Inflammatory macrophage treated with lipopolysaccharide for 1 hour (primary cell): ENCODE measurements at places on chromosomes 7 and 10.
A peak's percentile ranks its signal among the peaks of the same experiment; 100 is the strongest.

DNA sequence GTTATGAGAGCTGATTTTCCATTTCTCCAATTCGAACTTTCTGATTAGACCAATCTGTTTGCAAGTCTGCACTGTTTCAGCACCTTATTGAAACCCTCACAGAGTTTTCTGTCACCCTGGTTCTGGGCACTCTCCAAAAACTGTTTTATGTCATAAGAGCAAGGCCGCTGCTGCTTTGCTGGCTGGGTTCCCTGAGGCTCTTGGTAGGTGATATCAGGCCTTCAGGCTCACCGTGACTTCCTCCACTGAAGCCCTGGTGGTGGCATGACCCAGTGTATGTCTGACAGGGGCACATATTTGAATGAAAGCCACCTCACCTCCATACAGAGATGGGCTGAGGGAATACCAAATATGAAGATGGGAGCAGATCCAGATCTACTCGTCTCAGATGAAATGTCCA is 8.3 kb downstream of the RABGEF1 start:
- DNase-seq: no peak

- DNase-seq: peak; percentile 65
These were observed 103.6 kb downstream of the LYZL1 start for GRCh38 chr10:29392376-29393021.

DNA sequence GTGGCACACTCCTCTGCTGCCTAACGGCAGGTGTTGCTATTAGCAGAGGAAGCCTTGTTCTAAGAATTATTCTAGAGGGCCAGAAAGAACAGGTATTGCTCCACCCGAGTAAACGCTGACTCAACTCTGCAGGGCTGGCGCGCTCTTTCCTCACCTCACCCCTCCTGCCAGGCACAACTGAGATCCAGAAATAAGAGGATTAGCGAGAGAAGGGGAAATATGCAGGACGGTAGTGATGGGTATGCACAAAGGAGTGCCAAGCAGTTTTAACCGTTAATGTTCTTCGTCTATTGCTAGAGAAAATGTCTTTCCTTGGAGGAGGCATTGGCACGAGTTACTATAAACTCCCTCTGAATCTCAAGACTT is 369 bp upstream of the SCIN start:
- DNase-seq: no peak

- no peak for DNase-seq
These were observed 2.3 kb downstream of the PRXL2A start for GRCh38 chr10:80410578-80411145.

GRCh38 chr7:93202594-93203250 is 23.5 kb downstream of the HEPACAM2 start:
- peak; percentile 57 for DNase-seq

DNA sequence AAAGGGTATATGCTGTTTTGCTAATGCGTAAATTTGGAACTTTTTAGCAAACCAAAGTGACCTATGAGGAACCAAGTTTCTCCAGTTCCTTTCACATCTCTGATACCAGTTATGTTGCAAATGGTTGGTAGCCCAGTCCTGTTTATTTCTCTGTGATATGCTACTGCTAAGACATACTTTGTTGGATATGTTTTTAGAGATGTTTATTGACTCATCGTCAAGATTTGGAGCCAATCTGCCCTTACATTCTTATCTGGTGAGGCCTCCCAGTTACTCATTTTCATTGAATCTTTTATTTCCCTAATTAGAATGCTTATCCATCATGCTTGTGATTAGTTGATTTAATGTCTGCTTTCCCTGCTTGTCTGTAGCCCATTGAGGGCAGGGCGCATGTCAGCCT is 58.9 kb downstream of the LRGUK start:
- DNase-seq: no peak

DNA sequence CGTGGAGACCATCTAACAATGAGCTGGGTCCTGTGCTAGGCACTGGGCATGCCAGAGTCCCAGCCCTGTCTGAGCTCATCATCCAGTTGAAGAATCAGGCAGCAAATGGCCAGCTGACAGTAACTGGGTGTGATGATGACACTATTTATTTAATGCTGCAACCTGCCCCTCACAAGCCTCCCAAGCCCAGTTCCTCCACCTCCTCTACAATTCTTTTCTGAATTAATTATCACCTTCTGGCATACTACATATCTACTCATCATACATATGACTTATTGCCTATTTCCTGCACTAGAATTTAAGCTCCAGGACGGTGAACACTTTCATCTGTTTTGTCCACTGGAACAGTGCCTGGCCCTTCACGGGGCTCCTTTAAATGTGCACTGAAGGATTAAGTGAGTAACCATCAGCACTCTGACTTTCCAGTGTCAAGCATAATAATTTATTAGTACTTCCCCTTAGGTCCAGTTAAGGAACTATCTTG is 96.7 kb upstream of the LAMB4 start:
- DNase-seq: no peak

DNA sequence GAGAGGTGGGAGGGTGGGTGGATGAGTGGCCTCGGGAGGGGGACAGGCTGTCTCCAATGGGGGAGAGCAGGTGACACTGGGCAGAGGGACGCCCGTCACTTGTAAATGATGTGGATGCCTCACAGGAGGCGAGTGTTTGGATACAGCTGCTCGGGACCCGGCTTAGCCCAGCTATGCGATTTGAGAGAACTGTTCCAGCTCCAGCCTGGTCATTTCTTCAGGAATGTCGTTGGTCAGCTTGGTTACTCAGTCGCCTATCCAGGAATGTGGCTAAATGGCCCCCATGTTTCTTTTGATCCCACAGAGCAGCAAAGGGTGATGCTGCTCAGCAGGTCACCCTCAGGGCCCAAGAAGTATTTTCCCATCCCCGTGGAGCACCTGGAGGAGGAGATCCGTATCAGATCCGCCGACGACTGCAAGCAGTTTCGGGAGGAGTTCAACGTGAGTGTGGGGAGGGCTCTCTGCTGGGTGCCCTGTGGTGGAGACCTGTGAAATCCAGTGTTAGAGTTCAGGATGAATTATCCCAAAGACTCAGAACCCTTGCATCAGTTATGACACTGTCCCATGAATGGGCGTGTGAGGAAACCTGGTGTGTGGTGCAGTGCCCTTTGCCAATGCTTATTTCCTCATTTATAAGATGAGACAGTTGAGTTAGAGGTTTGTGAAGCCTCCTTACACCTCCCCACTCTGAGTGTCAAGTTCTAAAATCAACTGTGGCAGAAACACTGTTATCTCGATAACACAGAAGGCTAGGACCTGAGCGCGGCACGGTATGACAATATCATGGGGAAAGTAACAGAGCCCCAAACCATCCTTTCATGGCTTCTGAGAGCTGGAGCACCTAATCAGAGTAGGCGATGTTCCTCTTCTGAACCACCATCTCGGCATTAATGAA is 76.8 kb downstream of the MKI67 start:
- DNase-seq: peak; percentile 67

- no peak for DNase-seq
These were observed 124.4 kb upstream of the RNF32 start for GRCh38 chr7:156515911-156516790.

GRCh38 chr10:25696013-25696708 is 237.9 kb upstream of the MYO3A start:
- DNase-seq: no peak

GRCh38 chr10:22410394-22410793 is 65.1 kb downstream of the SPAG6 start:
- DNase-seq: no peak

- no peak for DNase-seq
These were observed 7.7 kb downstream of the DRGX start for GRCh38 chr10:49388161-49388560.

GRCh38 chr10:123741711-123742110 is 75.6 kb downstream of the GPR26 start:
- no peak for DNase-seq

GRCh38 chr10:75773231-75773780 is 341.9 kb downstream of the LRMDA start:
- DNase-seq: no peak

GRCh38 chr10:132077091-132077490 is 11.3 kb downstream of the JAKMIP3 start:
- no peak for DNase-seq

GRCh38 chr7:85475071-85475470 is 288.2 kb upstream of the SEMA3D start:
- DNase-seq: no peak

DNA sequence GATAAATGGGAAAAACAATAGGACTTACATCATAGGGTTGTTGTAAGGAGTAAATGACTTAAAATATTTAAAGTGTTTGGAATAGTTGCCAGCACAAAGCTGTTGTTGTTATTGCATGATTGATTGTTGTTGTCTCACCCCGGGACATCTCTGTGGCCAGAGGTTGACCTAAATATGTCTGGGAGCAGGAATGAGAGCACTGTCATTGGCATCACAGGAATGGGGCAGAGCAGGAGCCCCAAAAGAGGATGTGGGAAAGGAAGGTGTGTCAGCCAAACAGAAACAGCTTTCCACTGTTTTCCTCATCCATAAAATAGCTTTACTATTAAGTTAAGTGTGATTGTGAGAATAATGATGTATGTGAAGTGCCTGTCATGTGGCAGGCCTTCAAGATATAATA is 121.6 kb downstream of the TMEM168 start:
- DNase-seq: no peak

DNA sequence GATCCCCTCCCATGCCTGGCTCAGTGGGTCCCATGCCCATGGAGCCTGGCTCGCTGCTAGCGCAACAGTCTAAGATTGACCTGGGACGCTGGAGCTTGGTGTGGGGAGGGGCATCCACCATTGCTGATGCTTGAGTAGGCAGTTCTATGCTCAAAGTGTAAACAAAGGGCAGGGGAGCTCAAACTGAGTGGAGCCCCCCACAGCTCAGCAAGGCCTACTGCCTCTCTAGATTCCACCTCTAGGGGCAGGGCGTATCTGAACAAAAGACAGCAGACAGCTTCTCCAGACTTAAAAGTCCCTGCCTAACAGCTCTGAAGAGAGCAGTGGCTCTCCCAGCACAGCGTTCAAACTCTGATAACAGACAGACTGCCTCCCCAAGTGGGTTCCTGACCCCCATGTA is 31.2 kb upstream of the FFAR4 start:
- DNase-seq: no peak

- DNase-seq: peak; percentile 35
These were observed 37.0 kb downstream of the RPA3 start for GRCh38 chr7:7681191-7681935.

- peak; percentile 19 for DNase-seq
These were observed 31.1 kb upstream of the ABCA13 start for GRCh38 chr7:48140001-48140681.

DNA sequence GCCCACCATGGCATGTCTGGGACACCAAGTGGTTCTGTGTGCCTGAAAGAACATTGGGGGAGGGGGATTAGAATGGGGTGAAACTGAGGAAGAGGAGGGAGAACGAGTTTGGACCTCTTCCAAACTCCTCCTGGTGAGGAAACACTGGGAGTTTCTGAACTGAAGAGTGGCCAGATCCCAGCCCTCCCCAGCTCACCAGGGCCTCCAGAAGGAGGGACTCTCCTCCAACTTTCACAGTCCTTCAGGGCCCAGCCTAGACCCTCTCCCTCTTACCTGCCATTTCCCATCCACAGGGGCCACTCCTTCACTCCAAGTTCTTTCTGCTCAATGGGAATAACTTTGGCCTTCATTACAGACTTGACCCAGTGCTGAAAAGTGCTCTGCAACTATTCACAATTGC is 132.0 kb upstream of the FOXK1 start:
- no peak for DNase-seq

DNA sequence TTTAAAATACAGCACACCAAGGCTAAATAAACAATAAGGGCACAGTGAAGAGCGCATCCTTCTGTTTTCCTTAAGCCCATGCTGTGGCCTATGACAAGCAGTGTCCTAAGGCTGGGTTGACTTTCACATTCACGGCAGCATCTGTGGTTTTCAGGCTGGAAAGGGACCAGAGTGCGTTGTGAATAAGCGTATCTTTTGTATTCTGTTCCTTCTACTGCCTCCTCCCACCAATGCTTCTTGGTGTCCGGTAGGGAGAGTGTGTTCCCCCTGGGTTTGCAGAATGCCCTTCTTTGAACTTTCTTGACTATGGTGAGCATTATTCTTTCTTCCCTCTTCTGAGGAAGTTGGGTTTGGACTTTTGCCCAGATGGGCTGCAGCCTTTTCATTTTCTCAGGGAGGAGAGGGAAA is 73.6 kb downstream of the ABCA13 start:
- peak; percentile 29 for DNase-seq

GRCh38 chr10:91596825-91597196 is 36.1 kb downstream of the PPP1R3C start:
- no peak for DNase-seq

- DNase-seq: no peak
These were observed 415.1 kb downstream of the CCSER2 start for GRCh38 chr10:84743483-84743882.

DNA sequence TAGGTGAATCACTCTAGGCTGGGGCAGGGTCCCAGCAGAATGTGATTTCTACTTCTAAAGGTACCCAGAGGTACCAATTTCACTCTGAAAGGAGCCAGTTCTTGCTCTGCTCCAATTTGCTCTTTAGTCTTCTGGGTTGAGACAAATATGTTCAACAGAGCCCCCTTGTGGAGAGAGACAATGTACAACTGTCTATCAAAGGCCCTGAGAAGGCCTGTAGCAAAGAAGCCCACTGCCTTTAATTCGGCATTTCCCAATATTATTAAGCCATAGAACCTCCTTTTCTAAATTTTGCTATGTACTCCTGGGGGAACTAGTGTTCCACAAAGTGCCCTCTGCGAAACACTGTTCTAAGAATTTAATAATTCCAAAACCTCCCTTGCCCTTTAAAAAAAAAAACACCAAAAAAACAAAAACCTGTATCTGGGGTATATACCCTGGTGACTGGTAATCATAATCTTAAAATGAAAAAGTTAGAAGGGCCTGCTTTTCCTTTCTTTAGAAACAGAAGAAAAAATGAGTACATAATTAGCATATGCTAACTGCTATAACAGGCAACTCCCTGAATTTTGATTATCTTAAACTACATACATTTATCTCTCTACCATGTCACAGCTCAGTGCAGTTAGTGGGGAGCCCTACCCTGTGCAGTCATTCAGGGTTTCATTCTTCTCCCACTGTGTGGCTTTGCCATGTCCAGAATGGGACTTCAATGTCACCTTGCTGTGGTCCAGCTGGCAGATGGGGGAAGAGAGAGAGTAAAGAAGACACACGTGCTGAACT is 160.9 kb upstream of the BMPER start:
- peak; percentile 48 for DNase-seq

GRCh38 chr7:69173846-69174245 is 424.4 kb upstream of the AUTS2 start:
- no peak for DNase-seq

GRCh38 chr7:23742051-23742450 is 32.0 kb downstream of the STK31 start:
- DNase-seq: no peak
